ENCODE measurements at places on chromosomes 2 and 18.

GRCh38 chr2:1744446-1745170 is at the start of gene PXDN:
TSS of gene PXDN (minus strand) at chr2:1744515. CDS start at chr2:1744455, 60 bp downstream.
- DNase-seq, result no peak

DNA sequence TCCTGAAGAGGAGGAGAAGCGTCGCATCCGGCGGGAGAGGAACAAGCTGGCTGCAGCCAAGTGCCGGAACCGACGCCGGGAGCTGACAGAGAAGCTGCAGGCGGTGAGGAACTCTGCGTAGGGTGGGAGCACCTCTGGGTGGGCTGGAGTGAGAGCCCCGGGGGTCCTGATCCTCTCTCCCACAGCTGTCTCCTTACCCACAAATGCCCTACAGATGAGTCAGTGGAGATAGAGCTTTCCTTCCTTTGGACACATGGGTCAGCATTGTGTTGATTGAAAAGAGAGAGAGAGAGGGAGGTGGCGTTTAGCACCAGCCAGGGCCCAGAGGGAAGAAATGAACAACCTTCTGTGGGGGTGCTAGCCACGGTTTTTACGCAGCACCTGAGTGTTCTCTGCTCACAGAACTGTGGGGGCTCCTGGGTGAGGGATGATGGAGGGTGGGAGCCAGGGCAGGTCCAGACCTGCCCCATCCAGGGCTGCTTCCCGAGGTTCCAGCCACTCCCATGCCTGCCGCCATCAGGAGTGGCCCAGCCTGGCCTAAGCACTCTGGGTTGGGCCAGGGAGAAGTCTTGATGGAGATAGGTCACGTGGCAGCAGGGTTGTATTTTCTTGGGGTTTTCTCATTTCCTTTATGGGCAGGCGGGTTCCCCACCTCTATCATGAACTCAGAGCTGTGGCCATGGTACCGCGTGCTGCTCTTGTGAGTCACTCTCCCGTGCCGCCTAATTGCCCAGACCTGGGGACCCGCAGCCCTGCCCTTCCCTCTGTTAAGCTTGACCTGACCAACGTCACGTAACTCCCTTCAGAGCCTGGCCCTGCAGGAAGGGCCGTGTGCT is 16.3 kb downstream of the FOSL2 start:
- DNase-seq, result peak; percentile 36

- no peak for DNase-seq
Observed at GRCh38 chr2:60957224-60957623, 60.3 kb upstream of the PEX13 start.

DNA sequence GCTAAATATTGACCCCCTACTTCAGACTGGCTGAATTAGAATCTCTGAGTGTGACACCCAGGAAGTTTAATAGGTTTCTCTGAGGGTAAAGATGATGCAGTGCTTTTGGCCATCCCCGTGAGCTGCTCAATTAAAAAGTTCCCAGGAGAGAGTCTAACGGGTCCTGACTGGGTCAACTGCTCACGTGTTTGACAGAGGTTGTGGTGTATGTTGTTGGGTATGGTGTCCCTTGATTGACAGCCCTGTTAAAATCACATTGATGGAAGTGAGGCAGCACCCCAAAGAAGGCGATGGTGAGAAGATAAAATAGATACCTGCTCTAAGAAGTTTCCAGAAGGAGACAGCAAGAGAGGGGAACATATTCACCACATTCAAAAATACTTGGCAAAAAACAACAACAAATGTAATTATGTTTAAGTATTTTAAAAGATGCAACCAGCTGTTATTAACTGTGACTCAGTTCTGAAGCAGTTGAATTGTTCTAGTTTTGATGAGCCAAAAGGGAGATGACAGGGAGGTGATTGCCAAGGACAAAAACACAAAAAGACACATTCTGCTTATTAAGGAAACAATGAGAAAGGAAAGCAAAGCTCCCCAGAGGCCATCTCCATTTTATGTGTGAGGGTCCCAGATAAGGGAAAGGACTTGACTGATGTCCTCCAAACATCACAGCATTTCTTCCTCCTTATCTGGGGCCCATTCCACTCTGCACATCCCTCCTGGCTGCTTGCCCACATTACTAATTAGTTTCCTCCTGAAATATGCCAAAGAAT is 11.5 kb upstream of the GMCL1 start:
- DNase-seq, result no peak

- no peak for DNase-seq
Observed at GRCh38 chr18:36543030-36543429, 245.5 kb downstream of the FHOD3 start.

- no peak for DNase-seq
Observed at GRCh38 chr2:108825736-108826135, 39.2 kb downstream of the CCDC138 start.

GRCh38 chr2:81734981-81735380 is 1430.4 kb upstream of the LRRTM1 start:
- DNase-seq, result no peak

GRCh38 chr2:42314892-42315468 is 46.0 kb downstream of the COX7A2L start:
- peak; percentile 82 for DNase-seq

- DNase-seq, result no peak
Observed at GRCh38 chr2:127404466-127405254, 13.6 kb upstream of the PROC start.

- DNase-seq, result peak; percentile 93
Observed at GRCh38 chr2:200172944-200173581, 133.4 kb upstream of the SPATS2L start.

- no peak for DNase-seq
Observed at GRCh38 chr2:62307469-62308389, 111.8 kb downstream of the B3GNT2 start.

- DNase-seq, result no peak
Observed at GRCh38 chr2:40394597-40394996, 57.3 kb downstream of the SLC8A1 start.

- no peak for DNase-seq
Observed at GRCh38 chr2:17543848-17544247, 3.4 kb downstream of the VSNL1 start.

- DNase-seq, result no peak
Observed at GRCh38 chr2:69914950-69915945, at the start of gene MXD1. TSS of gene MXD1 (plus strand) at chr2:69915109. CDS start at chr2:69915331, 222 bp downstream.

- DNase-seq, result no peak
Observed at GRCh38 chr2:112454586-112454985, 21.1 kb upstream of the RGPD8 start.

- peak; percentile 27 for DNase-seq
Observed at GRCh38 chr2:56229397-56230060, 45.7 kb downstream of the CCDC85A start.

DNA sequence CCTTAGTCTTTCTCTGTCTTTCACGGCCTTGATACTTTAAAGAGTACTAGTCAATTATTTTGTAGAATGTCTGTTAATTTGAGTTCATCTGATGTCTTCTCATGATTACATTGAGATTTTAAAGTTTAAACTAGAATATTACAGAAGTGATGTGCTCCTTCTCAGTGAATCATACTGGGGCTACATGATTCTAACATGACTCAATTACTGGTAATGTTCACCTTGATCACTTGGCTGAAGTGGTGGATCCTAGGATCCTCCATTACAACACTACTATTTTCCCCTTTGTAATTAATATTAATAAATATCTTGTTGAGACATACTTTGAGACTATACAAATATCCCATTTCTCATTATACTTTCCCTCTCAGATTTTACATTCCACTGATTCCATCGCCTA is 148.5 kb downstream of the CAMKMT start:
- DNase-seq, result no peak

DNA sequence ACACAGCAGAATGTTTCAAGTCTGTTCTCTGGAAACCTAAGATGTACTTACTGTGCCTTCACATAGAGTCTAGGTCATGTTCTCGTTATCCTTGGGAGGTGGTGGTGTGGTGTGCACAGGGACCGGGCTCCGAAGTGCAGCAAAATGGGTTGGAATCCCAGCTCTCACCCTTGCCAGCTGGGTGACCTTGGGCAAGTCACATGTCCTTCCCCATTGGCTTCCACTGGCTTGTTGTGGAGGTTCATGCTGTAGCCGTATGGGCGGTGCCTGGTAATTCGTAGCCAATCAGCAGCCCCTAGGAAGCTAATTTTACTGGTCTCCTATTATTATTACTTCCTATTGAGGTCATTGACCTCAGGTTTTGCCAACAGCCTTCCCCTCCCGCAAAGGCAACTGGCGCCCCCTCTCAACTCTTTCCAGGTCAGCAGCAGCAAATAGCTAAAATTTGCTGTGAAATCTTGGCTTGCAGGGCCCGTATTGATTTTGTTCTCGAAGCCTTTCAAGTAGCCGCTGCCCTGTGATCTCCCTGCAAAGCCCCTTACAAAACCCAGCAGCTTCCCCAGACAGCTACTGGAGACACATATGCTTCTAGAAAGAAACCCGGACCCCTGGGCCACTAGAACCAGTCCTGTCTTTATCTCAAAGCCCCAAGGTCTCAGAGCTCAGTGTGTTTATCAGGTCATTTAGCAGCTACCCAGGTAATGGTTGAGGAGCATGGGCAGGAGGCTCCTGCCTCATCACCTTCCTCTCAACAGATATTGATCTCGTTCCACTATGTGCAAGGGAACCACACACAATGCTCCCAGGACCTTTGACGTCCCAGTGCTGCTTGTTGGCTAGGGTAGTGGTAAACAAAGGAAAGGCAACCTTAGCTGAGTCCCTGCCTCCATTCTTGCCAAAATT is 66.5 kb upstream of the SLC1A4 start:
- no peak for DNase-seq

GRCh38 chr2:242065426-242065825 is 195.9 kb downstream of the RTP5 start:
- no peak for DNase-seq

DNA sequence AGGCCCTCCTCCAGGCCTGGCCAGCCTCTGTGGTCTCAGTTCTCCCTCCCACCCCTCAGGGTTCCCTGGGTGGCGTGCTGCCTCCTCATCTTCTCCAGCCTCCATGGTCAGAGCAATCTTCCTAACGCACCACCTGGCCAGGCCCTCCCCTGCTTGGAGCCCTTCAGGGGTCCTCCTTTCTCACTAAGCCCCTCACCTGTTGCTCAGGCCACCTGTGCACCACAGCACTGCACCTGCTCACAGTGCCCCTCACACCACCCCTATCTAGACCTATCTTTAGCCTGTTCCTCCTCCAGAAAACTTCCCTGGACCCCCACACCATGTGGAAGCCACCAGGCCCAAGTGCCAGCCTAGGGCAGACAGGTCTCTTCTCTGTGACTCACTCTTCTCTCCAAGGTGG is 267.1 kb downstream of the ATAD2B start:
- DNase-seq, result no peak

DNA sequence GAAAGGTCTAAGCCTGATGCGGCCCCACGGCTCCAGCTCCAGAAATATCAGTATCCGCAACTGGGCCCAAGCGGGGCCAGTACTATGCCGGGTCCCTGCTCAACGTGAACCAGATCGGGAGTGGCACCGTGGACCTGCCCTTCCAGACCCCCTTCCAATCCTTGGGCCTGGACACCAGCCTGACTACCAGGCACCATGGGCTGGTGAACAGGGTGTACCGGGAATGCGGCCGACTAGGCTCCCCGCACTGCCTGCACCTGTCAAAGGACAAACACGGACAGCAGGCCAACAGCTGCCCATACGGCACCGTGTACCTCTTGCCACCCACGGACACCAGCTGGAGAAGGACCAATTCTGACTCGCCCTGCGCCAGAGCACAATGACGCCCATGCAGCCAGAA is 1196.9 kb upstream of the CHAC2 start:
- no peak for DNase-seq

DNA sequence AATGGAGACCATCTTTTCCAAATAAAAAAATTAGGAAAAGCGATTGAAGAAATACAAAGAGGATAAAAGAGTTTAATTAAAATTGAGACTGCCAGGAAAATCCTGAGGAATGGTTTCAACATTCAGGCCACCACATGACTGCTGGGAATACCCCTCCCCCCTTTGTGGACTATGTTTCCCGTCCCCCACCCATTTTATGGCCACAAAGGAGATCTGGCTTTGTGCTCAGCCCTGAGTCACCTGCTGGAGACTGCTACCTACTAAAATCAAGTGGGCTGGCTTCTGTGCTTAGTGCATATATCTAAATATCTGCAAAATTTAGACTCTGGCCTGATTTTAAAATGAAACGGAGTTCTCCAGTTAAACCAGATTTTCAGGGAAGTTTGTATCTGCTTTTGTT is 10.1 kb downstream of the RND3 start:
- DNase-seq, result no peak

DNA sequence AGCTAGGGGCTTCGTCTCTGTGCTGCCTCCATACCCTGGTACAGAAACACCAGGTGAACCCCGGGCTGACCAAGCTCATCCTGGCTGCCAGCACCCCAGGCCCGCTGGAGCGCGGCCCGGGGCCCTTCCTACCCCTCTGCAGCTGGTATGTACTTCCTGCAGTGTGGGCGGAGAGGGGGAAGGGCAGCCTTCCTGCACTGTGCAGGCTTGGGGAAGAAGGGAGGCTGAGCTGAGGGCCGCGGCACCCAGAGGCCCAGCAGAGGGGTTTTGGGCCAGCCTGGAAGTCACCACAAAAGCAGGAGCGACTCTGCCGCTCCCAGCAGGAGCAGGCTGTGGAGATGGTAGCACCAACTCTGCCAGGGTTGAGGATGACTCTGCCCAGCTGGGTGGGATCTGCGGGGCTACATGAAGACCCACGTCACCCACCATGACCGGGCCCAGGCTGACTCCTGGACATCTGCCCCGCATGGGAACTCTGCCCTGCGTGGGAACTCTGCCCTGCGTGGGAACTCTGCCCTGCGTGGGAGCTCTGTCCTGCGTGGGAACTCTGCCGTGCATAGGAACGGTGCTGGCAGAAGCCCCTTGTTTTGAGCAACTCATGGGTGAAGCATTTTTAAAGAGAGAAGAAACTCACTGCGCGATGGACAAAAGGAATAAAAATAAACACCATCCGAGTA is 273.3 kb downstream of the NDUFA10 start:
- no peak for DNase-seq

DNA sequence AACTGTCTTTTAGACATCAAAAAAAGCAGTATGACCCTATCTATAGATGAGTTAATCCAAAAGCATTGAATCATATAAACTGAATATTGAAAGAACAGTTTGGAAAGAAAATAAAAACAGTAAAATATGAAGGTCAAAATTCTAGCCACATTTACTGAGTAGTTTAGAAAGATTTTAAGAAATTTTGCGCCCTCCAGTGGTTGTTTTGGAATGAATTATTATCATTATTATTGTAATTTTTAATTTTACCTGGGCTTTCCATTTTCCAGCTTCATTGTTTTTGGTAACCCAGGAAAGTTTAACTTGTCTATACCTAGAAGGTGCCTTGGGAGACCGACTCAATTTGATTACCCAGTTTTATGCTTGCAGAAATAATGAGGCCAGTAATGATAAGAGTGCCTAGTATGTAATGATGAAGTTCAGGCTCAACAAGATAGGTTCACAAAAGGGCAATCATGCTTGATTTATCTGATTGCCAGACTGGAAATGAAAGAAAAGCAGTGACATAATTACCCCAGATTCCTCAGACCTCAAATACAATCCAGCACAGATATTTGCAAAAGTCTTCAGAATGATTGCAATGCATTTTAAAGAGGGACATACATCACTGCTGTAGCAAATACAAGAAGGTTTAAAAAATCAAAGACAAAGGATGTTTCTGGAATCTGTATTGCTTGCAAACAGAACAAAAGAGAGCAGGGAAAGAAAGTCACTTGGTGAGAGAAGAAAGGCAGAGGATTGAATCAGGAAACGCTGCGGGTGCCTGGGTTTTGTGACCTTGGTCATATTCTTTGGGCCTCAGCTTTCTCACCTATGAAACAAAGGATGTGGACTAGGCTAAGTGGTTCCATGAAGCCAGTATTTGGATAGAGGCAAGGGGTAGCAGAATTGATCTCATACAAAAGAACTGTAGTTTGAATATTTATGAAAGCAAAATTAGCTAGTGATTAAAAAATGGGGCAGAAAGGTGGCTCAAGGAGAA is 153.8 kb downstream of the MAP2 start:
- no peak for DNase-seq

GRCh38 chr2:138244501-138244925 is 257.1 kb upstream of the SPOPL start:
- no peak for DNase-seq

Data from skeletal muscle cell (primary cell).